ENCODE measurements at places on chromosomes 12 and 14.

DNA sequence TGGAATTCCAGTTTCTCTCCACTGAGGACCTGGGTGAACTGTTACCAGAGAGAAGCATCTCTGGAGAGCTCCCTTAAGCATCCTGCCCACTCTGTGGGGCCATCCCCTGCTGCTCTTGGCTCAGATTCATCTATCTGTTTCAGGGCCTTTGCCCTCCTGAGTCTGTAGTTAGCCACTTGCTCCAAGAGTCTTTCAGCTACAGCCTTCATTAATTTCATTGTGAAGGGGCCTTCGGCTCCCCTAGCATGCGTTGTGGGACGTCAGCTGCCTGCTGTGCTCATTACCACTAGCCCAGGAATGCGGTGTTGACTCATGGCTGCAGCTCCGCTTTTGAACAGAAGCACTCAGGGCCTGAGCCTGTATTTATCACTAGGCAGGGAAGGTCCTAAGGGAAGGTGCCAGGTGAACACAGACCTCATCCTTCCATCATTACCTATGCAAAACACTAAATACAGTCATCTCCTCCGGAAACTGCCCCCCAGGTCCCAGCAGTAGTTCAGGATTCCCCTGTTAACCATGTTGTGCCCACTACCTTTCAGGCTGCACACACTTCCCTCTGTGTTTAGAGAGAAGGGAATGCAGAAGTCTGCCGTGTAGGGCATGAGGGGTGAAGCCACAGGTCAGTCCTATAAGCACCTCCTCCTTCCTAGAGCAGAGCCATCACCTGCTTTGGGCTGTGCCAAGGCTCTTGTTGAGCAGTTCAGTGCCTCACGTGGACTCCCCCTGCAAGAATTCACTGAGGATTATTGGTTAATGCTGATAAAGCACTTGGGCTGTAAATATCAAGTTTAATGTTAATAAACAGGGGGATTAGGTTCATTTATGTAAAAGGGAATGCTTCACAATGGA lies 191.4 kb downstream of the CACNA1C start:
- no peak for DNase-seq

GRCh38 chr12:29610473-29611170 lies 113.1 kb upstream of the OVCH1 start:
- DNase-seq: no peak

GRCh38 chr12:24839268-24839791 lies 109.6 kb downstream of the BCAT1 start:
- peak; percentile 55 for DNase-seq

DNA sequence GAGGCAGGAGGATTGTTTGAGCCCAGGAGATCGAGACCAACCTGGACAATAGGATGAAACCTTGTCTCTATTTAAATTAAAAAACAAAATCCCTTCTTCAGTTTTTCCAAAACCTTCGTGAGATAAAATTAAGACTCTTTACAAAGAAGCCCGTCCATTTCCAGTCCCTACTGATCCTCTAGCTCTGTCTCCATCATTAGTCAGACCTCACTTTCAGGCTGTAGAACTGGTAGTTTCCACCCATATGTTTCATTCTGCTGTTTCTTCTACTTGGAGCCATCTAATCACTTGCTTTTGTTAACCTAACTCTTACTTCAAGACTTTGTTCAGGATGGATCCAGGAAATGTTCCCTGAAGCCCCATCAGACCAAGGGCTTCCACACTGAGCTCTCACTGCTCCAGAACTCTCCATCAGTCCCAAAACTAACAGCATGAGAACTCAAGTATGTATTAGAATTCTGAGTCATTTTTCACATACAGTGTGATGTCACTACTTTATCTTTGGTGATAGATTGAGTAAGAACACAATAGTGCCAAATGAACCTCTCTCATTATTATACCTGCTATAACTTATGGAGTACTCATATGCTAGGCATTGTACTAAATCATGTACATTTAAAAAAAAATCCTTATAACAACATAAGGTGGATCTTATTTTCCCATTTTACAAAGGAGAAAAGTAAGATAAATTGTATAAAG lies 90.8 kb downstream of the PRICKLE1 start:
- DNase-seq: no peak

- DNase-seq: no peak
These were observed 242.3 kb downstream of the ANO6 start for GRCh38 chr12:45458238-45458637.

- DNase-seq: no peak
These were observed 70.0 kb downstream of the PDE3A start for GRCh38 chr12:20438299-20438779.

GRCh38 chr12:112837629-112838197 lies 46.2 kb downstream of the RPH3A start:
- no peak for DNase-seq

GRCh38 chr12:9381619-9382018 lies 173.4 kb upstream of the PZP start:
- DNase-seq: no peak

DNA sequence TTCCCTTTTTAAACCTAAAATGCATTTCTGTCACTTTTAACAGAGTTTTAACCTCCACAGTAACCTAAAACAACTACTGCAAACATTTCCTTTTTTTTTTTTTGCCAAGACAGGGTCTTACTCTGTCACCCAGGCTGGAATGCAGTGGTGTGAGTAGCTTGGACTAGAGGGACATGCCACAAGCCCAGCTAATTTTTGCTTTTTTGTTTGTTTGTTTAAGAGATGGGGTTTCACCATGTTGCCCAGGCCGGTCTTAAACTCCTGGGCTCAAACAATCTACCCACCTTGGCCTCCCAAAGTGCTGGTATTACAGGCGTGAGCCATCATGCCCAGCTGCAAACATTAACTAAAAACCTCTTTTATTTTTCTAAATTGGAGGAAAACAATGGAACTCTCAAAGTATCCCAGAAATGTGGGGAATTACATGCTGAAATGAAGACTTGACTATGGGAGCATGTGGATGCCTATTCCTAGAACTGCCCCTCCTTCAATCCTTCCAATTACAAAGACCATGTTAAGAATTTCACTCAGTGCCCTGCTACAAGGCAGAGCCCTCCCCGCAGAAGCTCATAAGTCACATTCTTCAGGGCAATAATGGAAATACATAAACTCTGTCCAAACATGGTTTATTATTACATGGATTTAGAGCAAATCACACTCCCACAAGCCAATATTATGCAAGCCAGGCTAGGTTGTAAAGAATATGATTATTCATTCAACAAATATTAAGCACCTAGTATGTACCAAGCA lies 66.9 kb downstream of the C12orf56 start:
- no peak for DNase-seq

DNA sequence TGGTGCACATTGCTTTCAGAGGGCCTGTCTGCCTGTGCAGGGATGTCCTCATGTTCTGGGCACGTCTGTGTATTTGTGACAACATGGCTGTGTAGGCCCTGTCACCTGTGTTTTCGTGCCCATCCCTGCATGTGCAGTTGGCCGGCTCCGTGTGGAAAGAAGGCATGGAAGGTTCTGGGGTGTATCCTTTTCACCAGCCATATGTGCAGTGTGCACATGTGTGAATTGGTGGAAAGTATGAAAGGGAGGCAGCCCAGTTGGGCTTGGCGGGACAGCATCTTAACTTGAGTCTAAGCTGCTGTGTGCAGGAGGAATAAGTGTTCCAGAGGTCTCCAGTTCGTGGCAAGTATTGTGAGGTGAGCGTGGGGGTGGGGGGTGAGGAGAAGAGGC lies 669 bp downstream of the TSPAN11 start:
- DNase-seq: peak; percentile 30

DNA sequence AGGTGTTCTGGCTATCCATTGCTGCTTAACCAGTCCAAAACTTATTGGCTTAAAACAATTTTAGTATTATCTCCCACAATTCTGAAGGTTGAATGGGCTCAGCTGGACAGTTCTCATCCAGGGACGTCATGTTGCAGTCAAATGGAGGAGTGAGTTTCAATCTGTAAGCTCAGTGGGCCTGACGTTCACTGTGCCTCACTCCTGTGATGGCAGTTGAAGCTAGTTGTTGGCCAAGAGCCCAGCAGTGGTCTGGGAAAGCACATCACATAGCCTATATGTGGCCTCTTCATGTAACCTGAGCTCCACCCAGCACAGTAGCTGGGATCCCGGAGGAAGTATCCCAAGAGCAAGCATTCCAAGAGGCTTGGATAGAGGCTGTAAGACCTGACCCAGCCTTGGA lies 40.6 kb upstream of the CDKN3 start:
- no peak for DNase-seq

DNA sequence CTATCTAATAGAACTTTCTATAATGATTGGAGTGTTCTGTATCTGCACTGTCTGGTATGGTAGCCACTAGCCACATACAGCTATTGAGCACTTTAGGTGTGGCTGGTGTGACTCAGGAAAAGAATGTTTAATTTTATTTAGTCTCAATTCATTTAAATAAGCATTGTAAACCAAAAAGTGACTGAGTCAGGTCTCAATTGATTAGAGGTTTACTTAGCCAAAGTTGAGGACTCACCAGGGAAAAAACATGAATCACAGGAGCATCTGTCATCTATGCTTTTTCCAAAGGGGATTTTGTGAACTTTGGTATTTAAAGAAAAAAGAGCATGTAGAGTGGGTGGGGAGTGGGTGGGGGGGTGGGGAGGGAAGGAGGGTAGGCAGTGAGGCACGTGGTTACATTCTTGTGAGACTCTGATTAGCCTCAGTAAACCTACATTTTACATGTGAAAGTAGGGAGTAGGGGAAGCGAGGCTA lies 473.1 kb downstream of the ATP23 start:
- no peak for DNase-seq

DNA sequence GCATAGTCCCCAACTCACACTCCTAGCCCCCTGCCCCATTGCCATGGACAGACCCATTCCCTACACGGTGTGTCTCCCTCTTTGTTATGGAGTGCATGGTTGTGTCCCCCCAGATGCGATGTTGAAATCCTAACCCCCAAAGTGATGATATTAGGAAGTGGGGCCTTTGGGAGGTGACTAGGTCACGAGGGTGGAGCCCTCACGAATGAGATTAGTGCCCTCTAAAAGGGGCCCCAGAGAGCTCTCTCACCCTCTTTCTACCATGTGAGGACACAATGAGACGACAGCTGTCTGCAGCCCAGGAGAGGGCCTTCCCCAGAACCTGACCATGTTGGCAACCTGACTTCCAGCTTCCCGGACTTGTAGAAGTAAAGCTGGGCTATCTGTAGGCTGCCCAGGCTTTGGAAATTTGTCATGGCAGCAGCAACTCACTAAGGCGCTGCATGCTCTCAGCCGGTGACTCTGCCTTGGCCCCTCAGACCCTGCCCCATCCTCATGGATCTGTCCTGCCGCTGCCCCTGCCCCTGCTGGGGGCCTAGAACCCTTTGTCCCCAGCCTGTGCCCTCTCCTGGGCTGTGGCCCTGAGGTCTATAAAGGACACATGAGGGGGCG lies 318.1 kb upstream of the RTL1 start:
- no peak for DNase-seq
